ENCODE measurements at places on chromosomes 11 and 22. TPM values are rescaled to one million over a fixed set of nuclear protein-coding genes. Genes with fewer than 3 reads are reported as not detected.
A peak's percentile ranks its signal among the peaks of the same experiment; 100 is the strongest.

Gene SLC43A1
- 4.5 TPM for total RNA-seq

Gene KCNK4
- not detected for total RNA-seq

Gene FAM83F
- total RNA-seq: 5.2 TPM

Gene MS4A4E
- 0.79 TPM for total RNA-seq

Gene ADAMTS15
- total RNA-seq: 34.4 TPM

Gene CDCA5
- total RNA-seq: 1.3 TPM

Gene NR1H3
- total RNA-seq: 15.6 TPM

Gene POU2AF3
- total RNA-seq: 0.74 TPM

Gene CD6
- total RNA-seq: 0.20 TPM

Gene RHOG
- 18.6 TPM for total RNA-seq

Gene APOBEC3C
- 31.1 TPM for total RNA-seq

Gene NPAS4
- not detected for total RNA-seq

Gene UVRAG
- 14.9 TPM for total RNA-seq

GRCh38 chr11:79076526-79077115 lies 364.2 kb downstream of the TENM4 start:
- peak; percentile 68 for DNase-seq

GRCh38 chr22:37953062-37953436 lies 352 bp downstream of the C22orf23 start:
- no peak for DNase-seq

DNA sequence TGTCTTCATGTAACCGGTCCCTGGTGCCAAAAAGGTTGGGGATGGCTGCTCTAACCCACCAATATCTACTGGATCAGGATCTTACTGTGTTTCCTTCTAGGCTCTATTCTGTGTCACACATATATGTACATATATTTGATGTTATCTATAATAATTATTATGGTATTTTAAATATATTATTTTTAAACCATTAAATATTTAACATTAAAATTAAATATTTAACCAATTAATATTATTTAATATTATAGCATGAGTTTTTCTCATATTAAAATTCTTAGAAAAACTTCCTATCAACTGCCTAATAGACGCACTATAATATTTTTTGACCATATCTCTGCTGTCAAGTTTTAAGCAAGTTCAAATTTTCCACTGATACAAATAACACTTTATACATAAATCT lies 196.9 kb upstream of the PLET1 start:
- no peak for DNase-seq

GRCh38 chr11:115963156-115963555 lies 458.9 kb upstream of the CADM1 start:
- DNase-seq: no peak

DNA sequence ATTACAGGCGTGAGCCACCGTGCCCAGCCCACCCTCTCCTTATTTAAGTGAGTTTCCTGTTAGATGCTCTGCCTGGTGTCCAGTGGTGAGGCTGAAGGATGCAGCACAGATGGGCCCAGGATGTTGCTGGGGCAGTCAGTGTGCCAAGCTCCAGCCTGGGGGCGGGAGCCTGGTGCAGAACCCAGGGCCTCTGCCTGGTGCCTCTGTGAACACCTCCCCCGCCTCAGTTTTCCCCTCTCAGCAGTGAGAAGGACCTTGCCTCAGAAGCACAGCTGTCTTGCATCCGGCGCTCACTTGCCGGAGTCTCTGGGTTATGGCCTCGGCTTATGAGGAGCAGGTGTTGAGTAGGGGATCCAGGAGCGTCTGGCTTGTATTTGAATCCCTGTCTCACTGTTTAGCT lies 116.2 kb downstream of the KIAA1671 start:
- DNase-seq: no peak

DNA sequence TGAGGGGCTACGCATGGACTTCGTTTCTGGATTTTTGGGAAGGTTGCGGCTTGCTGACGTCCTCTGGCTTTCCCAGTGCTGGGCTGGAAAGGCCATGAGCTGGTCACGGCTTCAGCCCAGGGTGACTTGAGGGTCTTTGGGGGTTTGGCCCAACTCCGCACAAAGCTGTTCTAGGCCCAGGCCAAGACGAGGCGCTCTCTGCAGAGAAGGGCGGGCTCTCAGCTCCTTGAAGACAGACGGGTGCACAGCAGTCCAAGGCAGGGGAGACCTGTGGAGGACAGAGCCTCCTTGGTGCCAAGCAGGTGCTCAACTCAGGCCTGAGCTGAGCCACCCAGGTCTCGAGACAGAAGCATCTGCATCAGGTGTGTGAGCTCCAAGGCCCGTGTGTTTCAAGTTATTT lies 1003.7 kb downstream of the BRD1 start:
- DNase-seq: no peak

- DNase-seq: no peak
Observed at GRCh38 chr11:110837603-110838002, 125.4 kb upstream of the ARHGAP20 start.

- peak; percentile 78 for DNase-seq
Observed at GRCh38 chr11:2549876-2550605, 105.2 kb downstream of the KCNQ1 start.

DNA sequence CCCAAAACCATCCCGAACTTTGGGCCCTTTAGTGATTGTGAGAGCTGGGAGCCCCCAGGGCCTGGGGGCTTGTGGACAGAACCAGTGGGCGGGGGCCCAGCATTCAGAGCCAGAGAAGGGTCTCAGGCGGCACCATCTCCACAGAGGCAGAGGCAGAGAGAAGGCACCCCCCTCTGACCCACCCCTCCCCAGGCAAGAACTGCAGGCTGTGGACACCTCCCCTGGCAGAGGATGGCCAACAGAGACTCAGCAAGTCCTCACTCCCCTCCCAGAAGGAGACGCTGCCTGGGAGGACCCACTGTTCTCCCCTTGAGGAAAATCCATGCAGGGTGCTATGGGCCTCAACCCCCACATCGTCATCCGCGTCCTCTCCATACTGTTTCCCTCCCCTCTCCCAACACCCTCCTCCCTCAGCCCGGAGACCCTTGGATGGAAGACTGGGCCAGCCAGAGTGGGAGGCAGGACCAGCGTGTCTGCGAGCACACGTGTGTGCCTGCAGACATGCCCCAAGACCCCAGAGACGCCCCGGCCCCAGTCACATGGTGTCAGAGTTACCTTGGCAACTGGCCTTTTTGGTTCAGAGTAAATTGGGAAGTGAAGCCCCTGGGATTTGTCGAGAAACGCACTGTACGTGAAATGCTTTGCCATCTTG lies 42.6 kb downstream of the KCNC1 start:
- DNase-seq: no peak

- DNase-seq: no peak
Observed at GRCh38 chr11:59559886-59560285, 48.5 kb downstream of the OR4D9 start.

GRCh38 chr22:40004836-40005235 lies 10.1 kb downstream of the FAM83F start:
- DNase-seq: no peak

- DNase-seq: peak; percentile 81
Observed at GRCh38 chr22:42947211-42947990, 67.5 kb downstream of the PACSIN2 start.

- no peak for DNase-seq
Observed at GRCh38 chr11:116970485-116971292, 127.5 kb downstream of the SIK3 start.

DNA sequence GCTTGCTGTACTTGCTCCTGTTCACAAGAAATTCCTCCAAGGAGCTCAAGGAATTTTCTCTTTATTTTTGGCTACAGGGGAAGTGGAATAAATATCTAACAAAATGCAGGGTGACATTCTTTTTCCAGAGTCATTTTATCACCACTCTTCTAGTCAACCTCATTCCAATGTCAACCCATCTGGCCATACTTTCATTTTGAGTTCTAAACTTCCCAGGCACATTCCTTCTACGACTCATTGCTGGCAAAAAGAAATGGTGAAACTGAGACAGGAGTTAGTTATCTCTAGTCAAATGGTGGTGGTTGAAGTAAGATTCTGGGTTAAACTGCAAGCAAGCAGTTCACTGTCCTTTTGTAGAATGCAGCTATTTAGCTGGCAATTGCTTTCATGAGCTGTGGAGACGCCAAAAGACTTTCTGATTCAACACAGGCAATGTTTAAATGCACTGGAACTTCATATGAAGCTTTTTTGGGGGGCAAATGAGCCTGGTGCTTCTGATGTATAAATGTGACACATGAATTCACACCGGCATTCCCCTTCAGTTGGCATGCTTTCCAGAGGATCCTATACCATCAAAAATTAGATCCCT lies 304.6 kb downstream of the CADM1 start:
- no peak for DNase-seq

GRCh38 chr22:44783581-44783980 lies 31.2 kb downstream of the ARHGAP8 start:
- no peak for DNase-seq

GRCh38 chr22:19892257-19892879 lies 37.7 kb upstream of the GNB1L start:
- peak; percentile 27 for DNase-seq

DNA sequence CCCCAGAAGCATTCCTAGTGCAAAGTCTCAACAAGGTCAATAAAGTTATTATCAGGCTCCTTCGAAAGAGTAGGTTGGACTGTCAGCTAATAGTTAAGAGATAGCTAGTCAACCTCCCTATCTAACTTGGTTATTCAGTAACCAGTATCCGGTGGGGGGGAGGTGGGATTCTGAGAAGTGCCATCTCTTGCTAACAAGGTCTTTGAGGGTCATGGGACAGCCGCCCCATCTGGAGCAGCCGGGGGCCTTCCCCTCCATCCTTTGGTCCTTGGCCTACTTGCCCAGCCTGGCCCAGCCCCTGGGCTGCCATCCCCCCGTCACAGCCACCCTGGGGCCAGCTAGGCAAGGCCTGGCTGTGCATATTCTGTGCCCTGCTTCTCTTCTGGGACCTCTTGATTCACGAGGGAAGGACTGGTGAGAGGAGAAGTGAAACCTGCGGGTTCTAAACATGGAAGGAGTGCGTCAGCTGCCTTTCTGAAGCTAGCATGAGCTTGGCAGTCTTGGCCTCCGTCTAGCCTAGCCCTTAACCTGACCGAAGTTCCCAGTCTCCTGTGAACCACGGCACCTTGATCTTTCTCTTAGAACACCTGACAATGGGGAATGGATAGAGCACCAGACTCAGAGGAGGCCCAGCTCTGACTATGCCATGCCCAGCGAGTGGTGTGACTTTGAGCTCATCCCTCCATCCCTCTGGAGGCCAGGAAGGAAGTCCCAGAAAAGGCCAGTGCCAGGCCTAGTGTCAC lies 9.3 kb downstream of the SLC37A2 start:
- no peak for DNase-seq

- DNase-seq: no peak
Observed at GRCh38 chr22:21943571-21944448, 8.8 kb downstream of the PPM1F start.

DNA sequence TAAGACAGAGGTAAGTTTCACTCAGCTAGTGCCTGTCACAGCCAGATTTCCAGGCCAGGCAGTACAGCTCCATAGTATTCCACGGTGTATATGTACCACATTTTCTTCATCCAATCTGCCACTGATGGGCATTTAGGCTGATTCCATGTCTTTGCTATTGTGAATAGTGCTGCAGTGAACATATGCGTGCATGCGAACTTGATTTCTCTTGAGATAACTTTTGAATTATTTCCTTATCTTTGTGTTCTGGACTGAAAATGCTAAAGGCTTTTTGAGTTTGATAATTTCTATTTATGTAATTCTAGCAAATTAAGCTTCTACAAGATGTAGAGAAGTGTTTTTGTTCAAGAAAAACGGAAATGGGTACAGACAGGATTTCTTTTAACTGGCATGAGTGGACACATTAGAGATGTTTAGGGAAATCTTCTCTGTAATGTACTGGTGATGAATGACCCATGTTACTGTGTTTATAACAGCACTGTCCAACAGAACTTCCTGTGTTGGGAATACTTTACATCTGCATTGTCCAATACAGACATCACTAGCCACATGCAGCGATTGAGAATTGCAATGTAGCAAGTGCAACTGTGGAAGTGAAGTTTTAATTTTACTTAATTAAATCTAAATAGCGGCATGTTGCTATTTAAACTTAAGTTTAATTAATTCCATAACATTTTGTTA lies 151.3 kb downstream of the CADM1 start:
- no peak for DNase-seq

- DNase-seq: no peak
Observed at GRCh38 chr11:75022296-75022695, 33.6 kb downstream of the NEU3 start.

DNA sequence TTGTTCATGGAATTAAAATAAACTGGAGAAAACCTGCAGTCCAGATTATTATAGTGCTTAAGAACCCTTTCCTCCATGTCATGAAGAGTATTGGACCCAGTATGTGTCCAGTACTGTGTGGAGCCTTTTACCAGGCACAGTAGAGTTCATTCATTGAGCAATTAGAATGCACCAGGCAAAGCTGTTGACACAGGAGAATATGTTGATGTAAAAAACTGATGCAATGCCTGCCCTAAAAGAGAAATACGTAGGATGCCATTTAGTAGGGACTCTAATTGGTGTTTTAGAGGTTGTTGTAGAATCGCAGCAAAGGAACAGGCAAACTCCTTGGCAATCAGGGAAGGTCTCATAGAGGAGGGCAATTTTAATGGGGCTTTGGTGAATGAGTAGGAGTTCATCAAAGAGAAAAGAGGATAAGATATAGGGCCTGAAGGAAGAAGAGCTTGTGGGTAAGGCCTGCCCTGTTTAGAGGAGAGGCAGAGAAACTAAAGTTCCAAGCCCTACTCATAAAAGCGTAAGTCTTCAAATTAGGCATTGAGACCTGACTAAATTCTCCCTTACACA lies 126.4 kb downstream of the SEZ6L start:
- DNase-seq: no peak

DNA sequence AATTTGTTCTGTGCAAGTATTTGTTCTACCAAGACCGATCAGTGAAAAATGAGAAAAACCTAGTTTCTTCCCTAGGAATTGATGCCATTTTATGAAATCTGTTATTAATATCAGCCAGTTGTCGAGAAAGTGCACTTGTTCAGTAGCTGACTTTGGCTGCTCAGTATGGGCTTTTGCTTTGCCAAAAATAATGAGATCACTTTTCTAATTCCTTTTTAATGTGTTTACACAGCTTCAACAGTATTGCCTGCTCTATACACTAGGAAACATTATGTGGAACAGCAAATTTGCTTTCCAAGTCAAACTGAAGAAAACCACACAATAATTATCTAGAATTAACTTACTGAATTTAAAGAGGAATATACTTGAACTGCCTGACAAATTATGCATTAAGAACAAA lies 34.4 kb downstream of the SCUBE2 start:
- DNase-seq: no peak

DNA sequence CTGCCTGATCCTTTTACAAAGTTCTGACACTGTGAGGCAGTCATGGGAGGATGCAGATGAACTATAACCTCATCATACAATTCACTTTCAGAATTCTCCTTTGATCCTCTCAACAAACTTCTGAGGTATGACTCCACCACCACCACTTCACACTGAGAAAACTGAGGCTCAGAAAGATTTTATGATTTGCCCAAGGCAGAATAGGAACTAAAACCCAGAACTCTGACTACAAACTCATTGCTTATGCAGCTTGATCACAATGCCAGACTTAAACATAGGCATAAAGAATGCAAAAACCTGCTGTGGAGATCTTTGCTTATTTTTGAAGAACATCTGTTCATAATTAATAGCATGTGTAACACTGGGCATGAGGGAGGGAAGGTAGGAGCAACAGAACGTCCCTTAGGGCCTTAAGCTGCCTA lies 20.4 kb downstream of the FAM168A start:
- DNase-seq: no peak

All from left ventricle myocardium superior (tissue), 1 donor.